IPS DF 19.7 (cell line): ENCODE measurements at places on chromosomes 2 and 18.

GRCh38 chr2:142223309-142223708, 92.5 kb upstream of the LRP1B start:
- DNase-seq: no peak

- no peak for DNase-seq
Measured at GRCh38 chr2:207967121-207967520, 58.2 kb downstream of the PLEKHM3 start.

GRCh38 chr2:188808947-188809355, 165.2 kb upstream of the COL3A1 start:
- DNase-seq: no peak

DNA sequence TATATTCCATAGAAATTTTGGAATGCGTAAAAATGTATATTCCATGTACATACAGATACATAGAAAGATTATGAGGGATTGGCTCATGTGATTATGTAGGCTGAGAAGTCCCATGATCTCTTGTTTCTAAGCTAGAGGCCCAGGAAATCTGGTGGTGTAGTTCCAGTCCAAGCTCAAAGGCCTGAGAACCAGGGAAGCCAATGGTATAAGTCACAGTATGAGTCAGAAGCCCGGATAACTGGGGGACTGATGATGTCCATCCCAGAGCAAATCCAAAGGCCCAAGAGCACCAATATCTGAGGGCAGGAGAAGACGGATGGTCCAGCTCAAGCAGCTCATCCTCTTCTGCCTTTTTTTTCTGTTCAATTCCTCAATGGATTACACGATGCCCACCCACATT, 385.0 kb upstream of the KLHL29 start:
- no peak for DNase-seq

GRCh38 chr2:44638649-44639048, 276.9 kb downstream of the CAMKMT start:
- DNase-seq: no peak

GRCh38 chr2:227491386-227491785, 19.4 kb downstream of the AGFG1 start:
- no peak for DNase-seq

DNA sequence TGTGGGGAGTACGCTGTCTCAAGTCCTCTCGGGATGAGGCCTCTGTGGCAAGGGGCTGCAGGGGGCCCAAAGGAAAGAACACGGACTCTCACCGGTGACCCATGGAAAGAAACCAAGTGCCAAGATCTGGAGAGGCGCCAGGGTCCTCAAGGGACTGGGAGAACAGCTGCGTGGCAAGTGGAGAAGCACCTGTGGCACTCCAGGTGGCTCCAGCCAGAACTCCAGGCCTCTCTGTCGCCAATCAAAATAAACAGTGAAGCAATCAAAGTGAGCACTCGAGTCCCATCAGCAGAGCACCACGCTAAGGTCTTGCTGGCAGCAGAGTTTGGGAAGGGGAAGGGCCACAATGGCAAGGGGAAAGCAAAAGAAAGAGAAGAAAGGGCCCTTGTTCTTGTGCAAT, 54.7 kb downstream of the BCL2 start:
- no peak for DNase-seq

- no peak for DNase-seq
Measured at GRCh38 chr2:218500501-218501060, 67.6 kb downstream of the USP37 start.

DNA sequence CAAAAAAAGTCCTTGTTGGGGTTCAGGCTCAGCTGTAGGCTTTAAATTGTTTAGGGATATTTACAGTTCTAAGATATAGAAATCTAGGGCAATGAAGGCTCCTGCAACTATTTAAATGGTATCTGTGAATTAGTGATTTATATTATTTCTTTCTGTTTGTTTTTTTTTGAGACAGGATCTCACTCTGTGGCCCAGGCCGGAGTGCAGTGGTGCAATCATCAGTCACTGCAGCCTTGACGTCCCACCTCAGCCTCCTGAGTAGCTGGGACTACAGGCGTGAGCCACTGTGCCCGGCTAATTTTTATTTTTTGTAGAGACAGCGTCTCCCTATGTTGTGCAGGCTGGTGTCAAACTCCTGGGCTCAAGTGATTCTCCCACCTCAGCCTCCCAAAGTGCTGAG, 32.3 kb upstream of the NDUFV2 start:
- DNase-seq: no peak

- DNase-seq: no peak
Measured at GRCh38 chr2:126644630-126645191, 11.2 kb upstream of the GYPC start.

DNA sequence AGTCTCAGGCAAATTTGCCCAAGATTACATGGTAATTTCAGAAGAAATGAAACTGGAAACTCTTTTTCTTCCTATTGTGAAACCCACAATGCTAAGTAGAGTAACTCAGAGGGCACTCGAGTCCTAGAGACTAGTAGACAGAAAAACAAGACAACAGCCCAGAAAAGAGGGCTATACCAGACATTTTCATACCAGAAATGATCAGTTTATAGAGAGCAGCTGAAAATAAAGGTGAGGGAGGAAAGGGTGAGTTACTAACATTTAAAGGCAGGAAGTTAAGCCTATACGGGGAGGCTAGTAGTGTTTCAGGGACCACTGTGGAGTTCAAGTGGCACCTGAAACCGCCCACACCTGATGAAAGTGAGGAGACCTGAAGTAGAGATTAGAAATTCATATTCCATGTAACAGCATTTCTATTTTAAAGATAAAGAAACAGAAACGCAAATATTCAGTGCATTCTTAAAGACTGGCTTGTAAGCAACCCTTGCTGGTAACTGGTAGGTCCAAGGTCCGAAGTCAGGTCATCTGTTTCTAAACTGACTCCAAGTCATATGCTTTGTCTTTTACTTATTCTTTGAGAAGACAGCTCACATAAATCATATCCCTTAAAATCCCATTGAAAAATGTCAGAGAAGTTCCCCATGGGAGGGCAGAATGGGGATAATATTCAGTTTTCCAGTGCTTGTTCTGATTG, 145.1 kb upstream of the ITGB6 start:
- no peak for DNase-seq

- no peak for DNase-seq
Measured at GRCh38 chr2:142179686-142180085, 48.9 kb upstream of the LRP1B start.

- DNase-seq: no peak
Measured at GRCh38 chr2:197195518-197195917, 115.1 kb downstream of the ANKRD44 start.
